NCI-H748 treated with DMSO at 0.1 percent for 48 hours (cell line): ENCODE measurements at places on chromosomes 12 and 14.

DNA sequence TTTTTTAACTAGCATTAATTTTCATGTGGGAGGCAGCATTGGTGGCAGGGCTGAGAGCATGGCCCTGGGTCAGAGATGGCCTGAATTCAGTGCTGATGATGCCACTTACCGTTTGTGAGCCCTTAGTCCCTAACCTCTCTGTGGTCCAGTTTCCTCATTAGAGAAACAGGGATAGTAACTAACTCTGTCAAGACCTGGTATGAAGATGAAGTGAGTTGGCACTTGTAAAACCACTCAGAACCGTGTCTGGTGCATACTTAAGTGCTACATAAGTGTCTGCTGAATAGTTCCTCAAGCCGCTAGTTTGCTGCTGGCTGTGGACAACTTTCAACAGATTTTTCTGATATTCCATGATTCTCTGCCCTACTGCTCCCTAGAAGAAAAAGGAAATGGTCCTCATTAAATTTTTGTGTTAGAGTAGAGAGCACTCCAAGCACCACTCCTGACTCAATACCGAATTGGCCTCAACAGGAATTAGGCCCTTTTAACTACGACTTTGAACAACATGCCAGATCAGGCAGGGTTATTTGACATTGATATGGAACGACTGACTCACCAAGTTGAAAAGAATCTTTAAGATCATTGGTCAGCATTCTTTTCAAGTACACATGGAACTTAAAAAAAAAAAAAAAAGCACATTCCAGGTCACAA is 250.2 kb downstream of the ANO2 start:
- DNase-seq: no peak

GRCh38 chr12:92544322-92544721 is 158.5 kb upstream of the PLEKHG7 start:
- no peak for DNase-seq

DNA sequence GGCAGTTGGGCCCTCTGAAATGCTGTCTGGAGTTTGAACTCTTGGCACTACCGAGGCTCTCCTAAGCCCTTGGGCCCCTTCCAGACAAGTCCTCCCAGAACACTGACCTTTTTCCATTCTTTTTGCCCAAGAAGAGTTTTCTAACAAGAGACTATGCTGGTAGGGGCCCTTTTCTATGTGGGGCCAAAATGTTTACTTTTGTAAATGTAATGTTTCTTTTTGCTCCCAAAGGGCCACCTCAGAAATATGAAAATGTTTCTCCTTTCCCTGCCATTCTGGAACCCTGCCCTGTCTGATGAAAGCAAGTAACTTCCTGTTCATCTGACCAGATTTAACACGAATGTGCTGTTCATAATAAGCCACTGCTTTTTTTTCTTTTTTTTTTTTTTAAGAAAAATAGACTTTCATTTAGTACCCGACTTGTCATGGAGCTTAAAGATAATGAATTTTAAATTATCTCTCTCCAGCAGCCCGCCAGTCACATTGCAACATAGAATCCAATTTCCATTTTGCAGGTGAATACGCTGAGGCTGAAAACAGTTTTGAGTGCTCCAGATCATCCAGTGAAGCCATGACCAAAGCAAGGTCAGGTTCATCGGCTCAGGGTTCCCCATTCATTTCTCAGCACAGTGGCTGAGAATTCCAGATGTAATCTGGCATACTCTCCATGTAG is 169.9 kb downstream of the DPF3 start:
- DNase-seq: no peak

DNA sequence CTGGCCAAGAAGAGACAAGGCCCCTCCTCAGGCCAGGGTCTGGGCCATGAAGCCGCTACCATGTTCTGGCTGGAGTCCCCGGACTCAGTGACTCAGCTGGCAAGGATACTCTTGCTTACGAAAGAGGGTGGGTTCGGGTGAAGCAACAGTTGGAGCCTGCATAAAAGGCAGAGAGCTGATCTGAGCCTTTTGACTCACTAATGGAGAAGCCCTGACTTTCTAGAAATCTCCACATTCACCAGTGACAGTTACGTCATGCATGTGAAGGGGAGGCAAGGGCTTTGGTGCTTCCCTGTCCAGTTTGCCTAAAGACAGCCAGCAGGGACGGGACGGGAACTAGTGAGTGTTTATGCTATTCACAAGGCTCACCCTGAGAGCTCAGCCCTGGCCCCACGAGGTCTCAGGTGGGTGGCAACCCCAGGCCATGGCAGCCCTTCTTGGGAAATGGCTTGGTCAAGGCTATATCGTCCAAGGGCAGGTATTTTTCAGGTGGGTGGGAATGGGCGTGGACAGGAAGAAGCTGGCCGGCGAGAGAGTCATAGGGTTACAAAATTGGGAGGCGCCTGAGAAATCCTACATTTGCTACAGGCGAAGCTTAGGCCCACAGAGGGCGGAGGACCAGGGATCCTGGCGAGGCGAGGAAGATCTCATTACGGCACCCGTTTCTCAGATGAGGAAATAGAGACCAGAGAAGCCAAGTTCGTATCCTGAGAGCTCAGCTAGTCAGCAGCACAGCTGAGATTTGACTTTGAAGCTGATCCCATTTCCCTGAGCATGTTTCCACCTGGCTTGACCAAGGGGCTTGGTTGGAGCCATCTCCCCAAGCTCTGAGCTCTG is 314.6 kb downstream of the BCL11B start:
- DNase-seq: no peak

DNA sequence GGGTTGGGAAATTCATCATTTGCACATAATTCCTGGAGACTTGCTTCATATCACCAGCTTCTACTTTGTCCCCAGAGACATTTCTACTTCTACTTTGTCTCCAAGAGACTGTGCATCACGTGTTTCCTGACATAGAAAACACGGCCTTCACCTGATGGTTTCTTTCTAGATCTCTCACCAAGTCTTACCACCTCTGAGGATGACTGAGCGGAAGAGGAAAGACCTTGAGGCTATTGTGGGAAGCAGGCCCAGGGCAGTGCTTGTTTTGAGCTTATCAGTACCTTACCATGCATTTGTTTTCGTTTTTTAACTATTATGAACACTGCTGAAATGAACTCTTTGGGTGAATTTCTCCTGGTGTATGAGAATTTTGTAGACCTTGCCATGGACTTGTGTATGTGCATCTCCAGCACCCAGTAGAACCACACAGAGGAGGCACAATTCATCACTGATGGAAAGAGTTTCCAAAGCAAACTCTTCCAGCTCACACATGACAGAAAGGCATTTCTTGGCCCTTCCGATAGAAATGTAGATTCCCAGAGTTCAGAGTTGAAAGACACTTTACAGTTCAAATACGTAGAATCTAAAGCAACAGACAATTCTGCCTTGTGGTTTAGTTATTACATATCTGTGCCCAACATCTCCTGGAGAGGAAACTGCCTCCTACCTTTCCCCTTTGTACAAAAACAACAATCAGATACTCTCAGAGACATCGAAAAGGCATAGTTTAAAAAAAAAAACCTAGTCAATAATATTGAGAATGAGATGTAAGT is 434.7 kb downstream of the FUT8 start:
- no peak for DNase-seq

GRCh38 chr12:50110127-50110761 is 1.8 kb upstream of the COX14 start:
- no peak for DNase-seq

DNA sequence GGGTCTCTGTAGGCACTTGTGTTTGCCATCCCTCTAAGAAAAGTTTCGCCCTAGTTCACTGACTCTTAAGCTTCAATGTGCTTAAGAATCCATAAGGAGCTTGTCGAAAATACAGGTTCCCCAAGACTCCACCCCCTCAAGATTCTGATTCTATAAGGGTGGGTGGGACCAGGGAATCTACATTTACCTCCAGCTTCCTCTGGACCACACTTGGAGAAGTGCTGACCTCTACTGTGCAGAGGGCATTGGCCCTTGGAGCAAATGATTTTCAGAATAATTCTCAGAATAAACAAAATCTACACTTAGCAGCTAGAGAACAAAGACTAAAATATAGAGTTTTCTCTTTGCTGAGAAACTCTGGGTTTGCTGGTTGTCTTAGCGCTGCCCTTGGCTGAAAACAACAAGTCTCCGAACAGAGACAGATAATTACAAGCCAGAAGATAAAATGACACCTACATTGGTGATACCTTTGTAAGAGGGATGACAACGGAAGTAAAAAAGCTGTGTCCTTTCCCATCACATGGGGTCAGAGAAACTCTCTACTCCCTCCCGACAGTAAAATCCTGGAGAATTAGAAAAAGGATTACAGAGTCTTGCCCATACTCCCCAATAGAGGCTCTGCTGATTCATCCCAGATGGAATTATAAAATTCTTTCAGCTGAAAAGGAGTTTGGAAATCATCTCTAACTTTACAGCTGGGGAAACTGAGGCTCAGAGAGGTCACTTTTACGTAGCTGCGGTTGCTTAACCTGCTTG is 4.8 kb downstream of the TGFB3 start:
- DNase-seq: no peak

GRCh38 chr14:88914956-88915355 is 90.5 kb downstream of the TTC8 start:
- DNase-seq: no peak

- DNase-seq: peak; percentile 25
Measured at GRCh38 chr14:89493877-89494634, 77.0 kb upstream of the FOXN3 start.

DNA sequence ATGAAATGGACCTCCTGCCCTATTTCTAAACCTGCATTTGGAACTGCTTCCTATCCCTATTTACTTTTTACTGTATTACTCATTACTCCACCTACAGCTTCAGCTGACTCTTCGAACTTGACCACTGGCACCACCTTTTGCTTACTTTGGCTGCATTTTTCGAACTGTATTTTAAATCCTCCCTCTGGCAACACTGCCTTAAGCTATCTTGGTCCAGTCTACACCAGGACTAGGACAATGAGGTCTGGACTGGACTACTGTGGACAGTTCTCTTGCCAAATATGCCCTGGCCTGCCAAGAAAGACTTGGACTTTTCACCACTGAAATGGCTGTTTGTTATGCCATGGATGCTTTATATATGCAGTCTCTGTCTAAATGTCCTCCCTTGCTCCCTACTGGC is 328.1 kb downstream of the BTG1 start:
- no peak for DNase-seq

DNA sequence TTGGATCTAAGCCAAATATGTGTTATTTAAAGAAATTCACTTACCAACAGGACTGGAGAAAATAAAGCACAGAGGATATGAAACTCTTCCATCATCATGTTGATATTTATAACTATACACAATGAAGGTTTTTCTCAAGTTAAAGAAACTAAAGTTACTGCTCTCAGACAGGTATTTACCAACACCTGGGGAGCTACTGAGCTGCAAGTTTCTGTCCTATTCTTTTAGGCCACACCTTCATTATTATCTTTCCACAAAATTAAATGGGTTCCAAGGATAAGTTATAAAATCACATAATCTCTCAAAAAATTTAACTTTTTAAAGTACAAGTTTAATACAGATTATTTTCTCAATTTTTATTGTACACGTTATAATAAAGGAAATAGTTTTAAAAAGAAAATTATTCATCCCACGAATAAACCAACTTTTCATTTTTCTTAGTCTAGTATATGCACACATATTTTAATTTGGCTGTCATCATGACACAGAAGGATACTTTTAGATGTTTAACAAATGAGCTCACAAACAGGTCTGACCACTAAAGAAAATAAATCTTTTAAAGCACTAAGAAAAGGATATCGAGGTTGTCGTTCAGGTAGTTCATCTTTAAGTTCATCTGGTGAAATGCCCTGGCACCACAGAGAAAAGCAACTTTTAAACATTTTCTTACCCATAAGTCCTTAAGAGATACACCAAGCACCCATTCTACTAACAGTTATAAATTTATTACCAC is 7.8 kb downstream of the GMFB start:
- no peak for DNase-seq

- DNase-seq: no peak
Measured at GRCh38 chr12:49910331-49911212, 6.9 kb upstream of the FAIM2 start.

DNA sequence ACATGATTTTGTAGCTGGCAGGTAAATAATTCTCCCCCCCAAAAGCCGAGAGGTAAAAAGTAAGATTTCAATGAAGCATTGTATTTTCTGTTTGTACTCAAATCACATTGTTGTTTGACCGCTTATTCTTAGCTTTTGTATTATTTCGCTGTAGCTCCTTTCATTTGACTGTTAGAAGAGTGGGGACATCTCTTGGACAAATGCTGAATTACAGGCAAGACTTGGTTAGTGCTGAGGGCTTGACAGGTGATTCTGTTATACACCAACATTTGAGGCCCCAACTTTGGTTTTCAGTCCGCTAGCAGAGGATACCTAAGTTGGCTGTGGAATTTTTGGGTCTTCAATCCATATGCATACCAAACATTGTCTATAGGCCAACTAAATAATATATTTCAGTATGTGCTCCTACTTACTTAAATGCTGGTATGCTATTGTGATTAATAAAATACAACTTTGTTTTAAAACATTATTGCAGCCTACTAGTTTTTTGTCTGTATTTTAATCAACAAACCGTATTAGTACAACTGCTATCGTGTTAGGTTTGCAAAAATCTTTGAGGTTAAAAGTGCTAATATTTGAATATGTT is 102.2 kb downstream of the ERC1 start:
- peak; percentile 53 for DNase-seq

DNA sequence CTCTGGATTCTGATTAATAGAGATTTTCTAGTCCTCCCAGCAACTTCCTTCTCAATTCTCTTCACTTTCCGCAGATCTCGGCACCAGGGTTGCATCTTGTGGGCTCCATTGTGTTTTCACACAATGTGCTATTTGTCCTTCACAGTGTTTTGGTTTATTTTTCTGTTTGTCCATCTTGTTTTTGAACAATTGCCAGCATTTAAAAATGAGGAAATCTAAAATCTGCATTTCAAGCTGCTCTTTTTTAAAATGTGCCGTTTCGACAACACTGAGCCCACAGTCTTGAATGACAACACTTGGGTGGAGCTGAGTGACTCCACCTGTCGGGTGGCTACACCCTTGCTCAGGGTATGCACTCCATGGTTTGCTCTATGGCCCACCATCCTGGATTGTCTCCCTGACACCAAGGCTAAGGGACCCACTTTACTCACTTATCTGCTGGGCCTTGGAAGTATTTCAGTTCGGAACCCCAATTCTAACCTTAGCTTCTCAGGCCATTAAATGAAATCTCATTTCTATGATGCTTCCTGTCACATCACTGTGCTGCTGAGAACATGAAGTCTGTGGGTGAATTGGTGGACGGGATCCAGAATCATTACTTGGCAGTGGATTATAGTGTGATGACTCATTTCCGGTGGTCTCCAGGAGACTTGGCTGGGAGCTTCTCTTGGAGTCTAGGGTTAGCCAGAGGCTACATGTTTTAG is 3.4 kb upstream of the MYRFL start:
- DNase-seq: peak; percentile 19

GRCh38 chr12:66168410-66168809 is 1.4 kb downstream of the TMBIM4 start:
- no peak for DNase-seq

- no peak for DNase-seq
Measured at GRCh38 chr14:29075761-29076160, 309.2 kb downstream of the FOXG1 start.
